Fibroblast of skin of scalp (primary cell): ENCODE measurements at places on chromosomes 2 and 18.
A peak's percentile ranks its signal among the peaks of the same experiment; 100 is the strongest.

GRCh38 chr18:3450012-3450798 lies at the start of gene TGIF1:
Gene TGIF1, plus strand, starts transcription at chr18:3450172. Its CDS starts 318 bp downstream, at chr18:3450490.
- DNase-seq: peak; percentile 87

- no peak for DNase-seq
Measured at GRCh38 chr2:228509021-228509420, 327.5 kb upstream of the SPHKAP start.

DNA sequence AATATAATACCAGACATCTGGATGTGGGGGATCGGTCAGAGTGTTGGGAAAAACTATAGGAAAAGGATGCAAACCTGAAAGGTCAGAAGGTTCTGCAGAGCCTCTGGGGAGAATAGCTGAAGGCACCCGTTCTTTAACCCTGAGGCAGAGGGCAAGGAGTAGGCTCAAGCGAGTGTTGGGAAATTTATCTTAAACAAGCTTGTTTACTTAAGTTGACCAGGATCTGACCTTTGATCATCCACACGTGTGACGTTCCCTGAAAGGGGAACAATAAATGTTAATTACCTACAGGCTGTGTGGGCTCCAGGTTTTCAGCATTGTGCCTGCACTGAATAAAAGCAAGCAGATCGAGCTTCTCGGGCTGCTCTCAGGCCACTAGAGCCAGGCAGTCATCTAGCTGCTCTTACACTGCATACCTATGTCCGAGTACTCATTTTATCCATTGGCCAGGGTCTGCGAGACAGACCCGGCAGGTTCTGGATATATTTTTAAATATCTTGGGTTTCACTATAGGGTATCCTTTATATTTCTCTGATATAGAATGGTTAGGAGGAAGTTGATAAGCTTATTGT lies 400.6 kb upstream of the CHST9 start:
- no peak for DNase-seq

DNA sequence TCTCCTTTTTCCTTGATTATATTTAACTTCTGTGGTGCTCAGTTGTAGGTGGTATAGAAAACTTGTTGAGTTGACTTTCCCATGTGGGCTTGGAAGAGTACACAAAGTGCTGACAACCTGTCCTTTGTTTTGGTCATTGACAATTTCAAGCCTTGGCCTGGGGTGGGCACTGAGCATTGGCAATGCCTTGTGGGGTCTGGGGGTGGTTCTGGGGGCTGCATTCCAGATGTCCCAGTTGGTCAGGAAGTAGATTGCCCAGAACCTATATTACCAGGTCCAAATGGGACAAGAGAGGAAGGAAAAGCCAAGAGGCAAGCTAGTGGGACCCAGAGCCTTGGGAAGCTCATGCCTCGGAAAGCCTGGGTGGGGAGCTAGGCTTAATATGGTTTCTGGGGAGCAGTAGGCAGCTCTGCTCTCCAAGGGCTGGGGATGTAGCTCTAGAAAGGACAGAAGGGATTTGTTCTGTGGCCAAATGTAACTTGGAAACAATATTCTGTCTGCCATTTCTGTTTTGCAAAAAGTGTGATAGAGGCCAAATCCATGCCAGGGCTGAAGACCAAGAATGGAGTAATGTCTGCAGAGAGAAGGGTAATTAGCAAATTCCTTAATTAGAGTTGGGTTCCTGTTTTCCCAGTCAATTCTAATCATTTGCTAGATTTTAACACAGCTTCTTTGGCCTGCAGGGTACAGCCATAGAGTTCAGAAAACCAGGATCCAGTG lies 87.4 kb downstream of the SLC4A3 start:
- no peak for DNase-seq

DNA sequence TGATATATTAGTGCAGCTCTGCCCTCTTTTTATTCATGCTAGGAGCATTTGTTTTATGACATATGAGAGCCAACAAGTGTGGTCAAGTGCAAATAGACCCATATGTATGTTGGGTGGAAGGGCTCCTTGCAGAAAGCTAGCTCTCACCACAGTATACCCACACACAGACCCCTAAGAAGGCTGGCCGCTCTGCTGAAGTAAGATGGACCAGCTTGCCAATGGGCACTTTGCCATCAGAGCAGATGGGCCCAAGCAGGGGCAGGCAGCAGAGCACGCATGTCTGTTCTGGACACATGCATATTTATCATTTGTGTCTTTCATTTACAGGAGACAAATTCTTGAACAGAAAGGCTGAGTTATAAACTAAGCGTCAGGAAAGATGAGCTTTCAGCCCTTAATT lies 187.5 kb upstream of the DTNA start:
- no peak for DNase-seq

DNA sequence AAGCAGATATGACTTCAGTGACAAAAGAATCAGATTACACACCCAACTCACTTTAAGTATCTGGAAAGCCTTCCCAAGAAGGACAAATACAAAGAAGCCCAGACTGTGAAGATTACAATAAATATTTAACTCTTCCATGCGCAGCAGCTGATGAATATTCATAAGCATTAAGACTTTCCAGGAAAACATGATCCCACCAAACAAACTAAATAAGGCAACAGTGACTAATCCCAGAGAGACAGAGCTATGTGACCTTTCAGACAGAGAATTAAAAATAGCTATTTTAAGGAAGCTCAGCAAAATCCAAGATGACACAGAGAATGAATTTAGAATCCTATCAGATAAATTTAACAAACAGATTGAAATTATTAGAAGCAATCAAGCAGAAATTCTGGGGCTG lies 108.2 kb upstream of the UBE2E3 start:
- DNase-seq: peak; percentile 36

GRCh38 chr2:59654710-59655109 lies 898.7 kb downstream of the BCL11A start:
- DNase-seq: no peak

DNA sequence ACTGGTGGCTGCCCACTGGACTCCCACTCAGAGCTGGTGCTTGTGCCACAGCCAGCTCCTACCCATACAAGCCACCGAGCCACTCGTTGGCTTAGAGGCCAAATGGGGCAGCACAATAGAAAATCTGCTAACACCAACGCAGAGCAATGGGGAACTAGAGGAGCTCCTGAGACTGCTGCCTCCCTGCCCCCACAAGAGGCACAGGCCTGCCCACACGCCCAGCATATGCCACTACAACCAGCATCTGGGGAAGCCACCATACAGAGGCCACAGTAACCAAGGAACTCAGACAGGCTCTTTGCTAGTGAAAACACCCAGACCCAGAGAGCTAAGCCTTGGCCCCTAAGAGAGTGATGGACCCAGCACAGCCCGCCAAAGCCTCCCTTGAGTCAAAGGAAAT lies 231.2 kb upstream of the RAB6C start:
- no peak for DNase-seq

DNA sequence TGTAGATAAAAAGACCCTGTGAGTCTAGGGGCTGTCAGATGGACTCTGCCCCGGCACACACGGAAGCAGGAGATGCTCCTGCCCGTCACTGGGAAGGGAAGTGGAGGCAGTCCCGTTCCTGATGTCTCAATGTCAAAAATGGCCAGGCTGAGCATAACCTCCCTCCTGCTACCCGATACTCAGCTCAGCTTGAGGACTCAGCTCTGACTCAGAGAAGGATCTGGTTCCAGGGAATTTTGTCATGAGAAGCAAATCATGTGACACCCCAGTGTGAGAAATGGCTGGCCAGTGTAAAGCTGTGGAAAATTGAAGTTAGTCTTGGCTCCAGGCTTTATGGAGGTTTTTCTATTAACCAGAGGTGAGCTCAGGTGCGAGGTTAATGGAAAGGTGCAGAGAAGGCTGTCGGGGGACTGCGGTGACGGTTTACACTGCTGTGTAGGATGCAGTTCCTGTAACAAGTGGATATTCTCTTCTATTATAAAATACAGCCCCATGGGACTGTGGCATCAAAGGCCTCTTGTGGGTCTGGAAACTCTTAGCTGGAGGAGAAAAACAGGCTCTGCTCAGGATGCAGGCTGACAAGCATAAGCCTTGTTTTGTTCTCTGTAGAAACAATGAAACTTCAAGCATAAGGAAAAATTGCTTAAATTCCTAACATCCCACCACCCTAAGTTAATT lies 24.7 kb upstream of the AGAP1 start:
- DNase-seq: peak; percentile 87

DNA sequence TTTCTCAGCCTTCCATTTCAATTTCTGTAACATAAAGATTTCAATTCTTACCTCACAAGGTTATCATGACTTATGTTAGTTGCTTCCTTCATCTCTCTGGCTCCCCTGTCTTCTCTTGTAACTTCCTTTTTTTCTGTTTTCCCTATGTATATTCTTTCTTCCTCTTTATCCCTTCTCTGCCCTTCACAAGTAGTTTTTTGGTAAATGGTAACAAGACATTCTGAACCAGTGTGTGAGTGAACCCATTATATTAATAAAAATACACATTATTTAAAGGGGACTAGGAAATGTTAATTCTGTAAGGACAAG lies 8.4 kb downstream of the ACSL3 start:
- DNase-seq: no peak

- no peak for DNase-seq
Measured at GRCh38 chr2:29012211-29012681, 31.1 kb downstream of the TOGARAM2 start.

- DNase-seq: no peak
Measured at GRCh38 chr2:23588508-23589201, 203.7 kb downstream of the KLHL29 start.

GRCh38 chr2:1069847-1070246 lies 119.2 kb downstream of the SNTG2 start:
- DNase-seq: no peak

DNA sequence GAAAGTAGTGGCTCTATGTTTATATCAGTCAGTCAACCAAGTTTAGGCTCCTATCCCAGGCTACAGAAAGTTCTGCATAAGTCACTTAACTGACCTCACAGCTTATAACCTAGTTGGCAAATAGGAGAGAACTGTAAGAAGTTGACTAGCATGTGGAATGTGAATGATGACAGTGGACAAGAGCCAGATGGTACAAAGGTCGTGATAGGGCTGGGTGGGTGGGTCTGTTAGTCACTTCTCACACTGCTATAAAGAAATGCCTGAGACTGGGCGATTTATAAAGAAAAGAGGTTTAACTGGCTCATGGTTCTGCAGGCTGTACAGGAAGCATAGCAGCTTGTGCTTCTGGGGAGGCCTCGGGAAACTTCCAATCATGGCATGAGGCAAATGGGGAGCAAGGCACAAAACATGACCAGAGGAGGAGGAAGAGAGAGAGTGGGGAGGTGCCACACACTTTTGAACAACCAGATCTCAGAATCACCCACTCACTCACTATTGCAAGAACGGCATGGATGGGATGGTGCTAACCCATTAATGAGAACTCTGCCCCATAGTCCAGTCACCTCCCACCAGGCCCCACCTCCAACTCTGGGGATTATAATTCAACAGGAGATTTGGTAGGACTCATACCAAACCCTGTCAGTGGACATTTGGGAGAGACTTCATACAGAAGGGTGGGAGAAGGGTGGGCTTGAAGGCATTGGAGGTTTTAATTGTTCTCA lies 68.8 kb downstream of the LTBP1 start:
- DNase-seq: peak; percentile 72

DNA sequence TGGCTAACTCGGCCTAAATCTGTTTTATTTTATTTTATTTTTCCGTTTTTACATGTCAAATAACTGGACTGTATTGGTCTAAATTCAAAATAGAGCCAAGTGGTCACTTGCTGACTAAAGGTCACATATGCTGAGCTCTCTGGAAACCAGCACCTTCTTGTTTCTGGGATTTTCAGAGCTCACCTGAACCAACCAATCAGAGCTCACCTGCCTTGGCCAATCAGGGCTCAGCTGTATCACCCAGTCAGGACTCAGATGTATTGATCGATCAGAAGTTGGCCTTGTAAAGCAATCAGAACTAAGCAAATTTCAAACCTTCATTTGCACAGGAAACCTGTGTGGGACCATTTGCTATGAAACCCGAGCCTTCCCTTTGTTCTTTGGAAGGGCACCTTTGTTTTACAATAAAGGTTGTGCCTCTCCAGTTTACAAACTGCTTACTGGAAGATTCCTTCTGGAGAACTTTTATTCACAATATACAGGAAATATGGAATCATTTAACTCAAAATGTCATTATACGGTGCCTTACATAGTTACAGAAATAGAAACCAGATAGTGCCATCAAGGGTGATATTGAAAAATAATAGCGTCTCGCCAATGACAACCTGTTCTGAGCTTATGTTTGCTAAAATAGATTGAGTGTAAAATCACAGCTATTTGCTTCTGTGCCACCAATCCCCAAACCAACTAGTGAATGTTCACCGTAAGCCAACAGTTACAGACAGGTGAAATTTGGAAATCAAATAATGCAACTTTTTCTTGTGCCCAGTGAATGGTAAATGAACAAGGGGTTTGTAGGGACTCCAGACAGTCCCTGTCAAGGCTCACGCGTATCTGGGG lies 17.3 kb upstream of the PSD4 start:
- DNase-seq: no peak

DNA sequence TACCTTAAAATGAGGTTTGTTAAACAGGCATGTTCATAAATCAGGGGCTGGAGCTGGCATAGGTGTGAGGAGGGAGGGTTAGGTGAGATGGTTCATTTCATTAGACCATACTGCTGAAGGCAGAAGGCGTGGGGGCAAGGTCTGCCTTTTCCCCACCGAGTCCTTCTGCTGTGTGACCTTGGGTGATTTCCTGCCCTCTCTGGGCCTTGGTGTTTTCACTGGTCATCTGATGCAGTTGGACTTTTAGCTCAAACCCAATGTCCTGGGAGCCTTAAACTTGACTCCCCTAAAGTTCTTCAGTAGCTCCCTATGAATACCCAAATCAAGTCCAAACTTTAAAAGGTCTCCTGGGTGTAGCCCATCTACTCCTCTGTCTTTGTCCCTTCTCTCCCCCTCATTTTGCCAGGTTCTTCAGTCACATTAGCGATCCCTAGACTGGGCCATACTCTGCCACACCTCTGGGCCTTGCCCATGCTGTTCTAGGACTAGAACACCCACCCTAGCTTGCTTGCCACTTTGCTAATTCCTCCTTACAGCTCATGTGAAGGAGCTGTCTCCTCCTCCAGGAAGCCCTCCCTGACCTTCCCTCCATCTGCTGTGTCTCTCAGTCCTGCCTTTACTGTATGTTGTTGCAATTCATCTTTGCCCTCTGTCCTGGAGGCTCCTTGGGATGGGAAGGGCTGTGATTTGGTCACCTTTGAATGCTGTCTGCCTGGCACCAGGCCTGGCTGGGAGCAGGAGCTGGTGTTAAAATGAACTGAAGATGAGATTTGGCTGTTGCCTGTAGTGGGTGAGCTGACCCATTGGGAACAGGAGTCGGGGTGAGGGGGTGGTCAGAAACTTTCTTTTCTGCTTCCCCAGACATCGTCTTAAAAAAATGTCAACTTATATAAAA lies 85.4 kb upstream of the HS6ST1 start:
- no peak for DNase-seq

DNA sequence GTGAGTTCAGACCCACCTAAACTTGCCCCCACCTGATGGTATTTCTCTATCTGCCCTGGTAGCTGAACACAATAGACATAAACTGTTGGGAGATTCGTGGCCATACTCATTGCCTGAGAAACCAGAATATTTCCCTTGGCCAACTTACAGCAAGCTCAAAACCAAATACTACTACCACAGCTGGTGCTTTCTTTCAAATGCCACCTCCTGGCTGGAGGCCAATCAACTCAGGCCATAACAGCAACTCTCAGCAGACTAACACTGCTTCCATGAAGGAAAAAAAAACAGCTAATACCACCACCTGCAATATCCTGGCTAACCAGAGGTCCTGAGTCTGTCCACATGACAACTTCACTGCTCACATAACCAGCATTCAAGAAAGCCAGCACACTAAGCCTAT lies 373.1 kb downstream of the CMPK2 start:
- DNase-seq: no peak

GRCh38 chr18:1865869-1866268 lies 705.4 kb downstream of the METTL4 start:
- no peak for DNase-seq

GRCh38 chr2:167048829-167049228 lies 160.5 kb downstream of the XIRP2 start:
- no peak for DNase-seq
